ENCODE measurements at places on chromosomes 13 and 19. TPM values are rescaled to one million over a fixed set of nuclear protein-coding genes. Genes with fewer than 3 reads are reported as not detected.

DNA sequence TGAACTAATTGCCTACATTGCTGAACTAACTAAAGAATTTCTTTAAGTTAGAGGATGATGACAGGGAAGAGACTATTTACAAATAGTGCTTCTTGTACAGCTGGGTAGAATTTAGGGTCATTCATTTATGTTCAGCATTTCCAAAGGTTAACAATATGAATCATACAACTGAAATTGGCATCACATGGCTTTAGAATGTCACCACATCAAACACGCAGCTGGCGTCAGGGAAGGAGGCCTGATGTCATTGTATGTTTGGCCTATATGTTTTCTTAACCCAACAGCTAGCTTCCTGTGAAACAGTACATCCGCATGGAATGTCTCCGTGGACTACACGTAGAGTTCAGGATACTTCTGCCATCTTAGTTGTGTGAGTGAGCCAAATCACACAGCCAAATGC is 99.0 kb upstream of the TNFSF11 start:
- no peak for DNase-seq

- DNase-seq = no peak
These were observed 11.8 kb downstream of the PPP1R37 start for GRCh38 chr19:45104658-45105349.

DNA sequence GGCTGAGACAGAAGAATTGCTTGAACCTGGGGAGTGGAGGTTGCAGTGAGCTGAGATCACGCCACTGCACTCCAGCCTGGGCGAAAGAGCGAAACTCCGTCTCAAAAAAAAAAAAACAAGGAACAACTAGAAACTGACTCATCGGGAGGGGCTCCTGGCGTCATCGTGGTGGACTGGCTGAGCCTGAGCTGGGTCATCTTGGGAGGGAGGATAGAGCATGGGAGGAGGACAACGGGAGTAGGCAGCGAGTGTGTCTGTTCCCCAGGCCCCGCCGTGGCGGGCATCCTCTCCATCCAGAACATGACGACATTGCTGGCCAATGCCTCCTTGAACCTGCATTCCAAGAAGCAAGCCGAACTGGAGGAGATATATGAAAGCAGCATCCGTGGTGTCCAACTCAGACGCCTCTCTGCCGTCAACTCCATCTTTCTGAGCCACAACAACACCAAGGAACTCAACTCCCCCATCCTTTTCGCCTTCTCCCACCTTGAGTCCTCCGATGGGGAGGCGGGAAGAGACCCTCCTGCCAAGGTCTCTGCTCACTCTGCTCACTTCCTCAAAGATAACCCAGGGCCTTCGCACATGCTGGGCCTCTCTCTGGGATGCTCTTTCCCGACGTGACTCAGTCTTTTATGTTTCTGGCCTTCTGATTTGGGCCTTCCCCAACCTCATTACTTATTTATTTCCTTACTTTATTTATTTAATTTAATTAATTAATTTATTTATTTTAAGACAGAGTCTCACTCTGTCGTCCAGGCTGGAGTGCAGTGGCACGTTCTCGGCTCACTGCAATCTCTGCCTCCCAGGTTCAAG is 16.6 kb downstream of the DDX39A start:
- no peak for DNase-seq

DNA sequence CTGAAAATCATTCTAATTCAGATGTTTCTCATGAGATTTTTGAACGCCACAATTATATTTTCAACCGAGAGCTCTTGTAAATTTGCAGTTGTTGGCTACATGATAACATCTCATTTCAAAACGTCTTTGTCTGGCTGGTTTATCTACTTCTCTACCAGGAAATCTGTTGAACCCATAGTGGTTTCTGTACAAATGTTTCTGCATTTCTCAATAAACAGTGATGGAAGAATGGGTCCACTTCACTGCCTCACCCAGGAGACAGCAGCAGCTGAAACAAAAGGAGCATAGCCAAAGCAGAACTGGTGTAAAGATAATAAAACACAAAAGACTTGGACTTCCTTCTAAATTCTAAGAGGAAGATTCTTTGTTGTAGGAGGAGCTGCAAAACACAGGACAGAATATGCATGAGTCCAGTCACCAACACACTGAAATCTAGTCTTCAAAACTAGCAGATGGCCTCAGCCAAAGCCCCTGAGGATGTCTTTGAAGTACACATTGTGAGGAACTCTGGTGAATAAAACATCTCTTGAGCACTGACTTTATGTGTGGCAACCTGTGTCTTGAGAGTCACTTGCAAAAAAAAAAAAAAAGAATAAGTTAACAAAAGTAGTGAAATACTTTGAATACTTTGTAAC is 68.6 kb upstream of the FGF14 start:
- DNase-seq = no peak

GRCh38 chr13:106597186-106597585 is 29.2 kb upstream of the ARGLU1 start:
- no peak for DNase-seq

GRCh38 chr13:26919311-26919710 is 158.7 kb upstream of the GPR12 start:
- DNase-seq = no peak

- no peak for DNase-seq
These were observed 109.3 kb upstream of the MLNR start for GRCh38 chr13:49110913-49111170.

DNA sequence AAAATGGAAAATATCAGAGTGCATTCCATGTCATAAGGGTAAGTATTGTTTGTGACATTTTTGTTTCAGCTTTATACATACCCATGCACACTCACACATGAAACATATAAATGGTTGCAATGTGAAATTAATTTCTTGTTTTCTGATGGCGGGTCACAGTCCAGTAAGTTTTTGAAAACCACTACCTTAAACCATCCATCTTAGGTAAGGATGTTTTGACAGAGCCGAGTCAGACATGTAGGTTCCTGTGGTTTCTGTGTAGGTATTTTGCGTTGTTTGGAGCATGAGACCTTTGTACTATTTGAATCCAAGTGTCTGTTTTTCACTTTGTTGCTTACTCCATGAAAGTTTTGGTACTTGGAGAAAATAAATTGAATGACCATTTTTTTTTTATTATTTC is 121.7 kb downstream of the B3GLCT start:
- no peak for DNase-seq

- no peak for DNase-seq
These were observed 516.8 kb downstream of the OLFM4 start for GRCh38 chr13:53545340-53545941.

GRCh38 chr19:3612901-3613741 is 6.4 kb upstream of the TBXA2R start:
- DNase-seq = no peak

PSG3 gene
- total RNA-seq = not detected

PBX4 gene
- total RNA-seq = 29.6 TPM

CYP2F1 gene
- not detected for total RNA-seq

C13orf42 gene
- total RNA-seq = not detected

SIGLEC8 gene
- 0.13 TPM for total RNA-seq

SSC5D gene
- 0.24 TPM for total RNA-seq

DCLK1 gene
- total RNA-seq = not detected

FPR1 gene
- total RNA-seq = not detected

GFY gene
- total RNA-seq = not detected

POP4 gene
- 119 TPM for total RNA-seq

KCNJ14 gene
- 2.2 TPM for total RNA-seq

TMEM38A gene
- total RNA-seq = 0.69 TPM
